ENCODE measurements at places on chromosomes 3 and 15.

DNA sequence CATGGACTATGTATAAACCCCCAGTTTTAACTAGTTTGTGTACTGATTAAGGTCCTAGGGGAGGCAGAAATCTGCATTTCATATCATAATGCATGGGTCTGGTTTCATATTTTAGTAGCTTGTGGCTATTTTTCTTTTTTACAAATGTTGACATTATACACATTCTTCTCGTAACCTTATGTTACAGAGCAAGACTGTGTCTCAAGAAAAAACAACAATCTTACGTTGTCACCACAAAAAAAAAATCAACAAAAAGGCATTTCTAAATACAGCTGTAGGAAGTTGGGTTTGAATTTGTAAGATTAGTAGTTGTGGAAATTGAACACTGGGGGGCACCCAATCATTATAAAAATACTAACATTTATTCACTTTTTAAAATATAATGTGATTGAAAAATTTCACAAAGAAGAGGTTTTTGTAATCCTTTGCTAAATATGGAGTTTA, 17.9 kb downstream of the SERP1 start:
- H3K4me3 ChIP-seq, result no peak overlapping the region
- no peak overlapping the region for H3K27ac ChIP-seq
- H3K36me3 ChIP-seq, result no peaks in the 10 kb centered on the region
- H3K4me1 ChIP-seq, result no peaks in the 10 kb centered on the region
- DNase-seq, result no peak
- H3K27me3 ChIP-seq, result no peaks in the 10 kb centered on the region

DNA sequence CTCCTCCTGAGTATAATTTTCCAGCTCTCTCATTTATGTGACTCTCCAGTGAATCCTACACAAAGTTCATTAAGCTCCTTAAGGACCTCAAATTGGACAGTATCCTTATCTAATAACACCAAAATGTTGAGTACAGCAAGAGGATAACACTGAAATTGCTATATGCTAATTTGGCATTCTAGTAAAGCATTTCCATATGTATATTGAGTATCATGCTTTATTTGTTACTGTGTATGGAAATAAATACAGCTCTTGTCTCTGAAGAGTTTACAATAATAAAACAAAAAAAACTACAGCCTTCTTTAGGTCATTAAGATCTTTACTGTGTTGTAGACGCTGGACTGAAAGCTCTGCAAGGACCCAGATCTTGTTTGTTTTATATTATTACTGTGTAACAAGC, 1341.3 kb downstream of the ROBO1 start:
- no peak for DNase-seq
- no peak overlapping the region for H3K4me3 ChIP-seq
- no peaks in the 10 kb centered on the region for H3K4me1 ChIP-seq
- H3K27me3 ChIP-seq, result no peaks in the 10 kb centered on the region
- no peaks in the 10 kb centered on the region for H3K36me3 ChIP-seq
- no peak overlapping the region for H3K27ac ChIP-seq

- H3K27me3 ChIP-seq, result no peaks in the 10 kb centered on the region
- no peaks in the 10 kb centered on the region for H3K36me3 ChIP-seq
- H3K4me1 ChIP-seq, result peaks cover 7% of the 10 kb centered on the region
- H3K4me3 ChIP-seq, result peak overlapping the region; percentile 98
These were observed 767 bp downstream of the WDR48 start for GRCh38 chr3:39052583-39052982.

DNA sequence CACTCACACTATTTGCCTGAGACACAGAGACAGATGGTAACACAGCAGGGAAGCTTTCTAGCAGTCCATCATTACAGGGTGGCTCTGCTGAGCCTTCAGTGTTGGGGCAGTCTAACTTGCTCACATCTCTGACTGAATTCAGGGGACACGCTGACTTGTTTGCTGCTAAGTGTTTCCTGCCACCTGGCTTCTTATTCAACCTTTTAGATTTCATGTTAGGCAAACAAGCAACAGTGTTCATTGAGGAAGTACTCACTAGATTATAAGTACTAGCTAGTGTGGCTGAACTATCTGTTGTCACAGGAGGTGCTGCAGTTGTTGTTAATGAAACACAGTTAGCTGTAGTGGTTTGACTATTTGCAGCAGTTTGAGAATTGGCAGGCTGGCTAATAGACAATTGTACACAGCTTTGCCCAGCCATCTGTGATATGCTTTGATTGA, 37.3 kb downstream of the USF3 start:
- no peak overlapping the region for H3K4me3 ChIP-seq
- H3K4me1 ChIP-seq, result no peaks in the 10 kb centered on the region
- no peaks in the 10 kb centered on the region for H3K36me3 ChIP-seq

DNA sequence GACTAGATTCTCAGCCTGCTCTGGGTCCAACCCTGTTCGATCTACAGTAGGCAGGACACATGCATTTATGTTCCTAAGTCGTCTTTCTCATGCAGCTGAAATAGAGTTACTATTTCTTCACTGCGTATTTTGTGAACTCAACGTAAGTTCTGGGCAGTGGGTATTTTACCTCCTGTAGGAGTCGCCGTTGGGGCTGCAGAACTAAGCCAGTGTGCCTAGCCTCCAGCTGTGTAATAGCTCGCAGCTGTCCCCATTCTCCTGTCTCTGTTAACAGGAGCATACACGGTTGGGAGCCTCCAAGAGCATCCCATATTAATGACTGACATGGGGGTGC, 58.4 kb upstream of the HRH1 start:
- H3K27ac ChIP-seq, result no peak overlapping the region
- peaks cover 13% of the 10 kb centered on the region for H3K4me1 ChIP-seq
- H3K36me3 ChIP-seq, result no peaks in the 10 kb centered on the region
- no peaks in the 10 kb centered on the region for H3K27me3 ChIP-seq
- no peak for DNase-seq

- no peak overlapping the region for H3K4me3 ChIP-seq
- no peak for DNase-seq
These were observed 239.3 kb downstream of the EPHB1 start for GRCh38 chr3:135034291-135034768.

DNA sequence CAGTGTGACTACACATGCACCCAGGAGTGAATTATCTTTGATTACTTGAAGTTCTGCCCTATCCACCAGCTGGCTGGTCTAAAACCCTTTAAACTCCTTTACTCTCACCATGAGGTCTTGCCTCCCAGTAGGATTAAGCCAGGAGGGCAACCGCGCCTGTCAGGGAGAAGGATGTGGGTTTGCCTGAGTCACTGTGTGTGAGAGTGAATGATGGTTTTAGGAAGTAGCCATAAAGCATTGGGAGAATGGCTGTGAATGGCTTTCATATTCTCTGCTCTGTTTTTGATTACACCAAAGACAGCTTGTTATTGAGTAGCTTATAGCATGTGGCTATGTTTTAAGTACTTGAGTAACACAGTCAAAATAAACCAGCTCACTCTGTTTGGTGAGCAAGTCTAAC, 637.7 kb upstream of the TBL1XR1 start:
- peak overlapping the region; percentile 18 for H3K27ac ChIP-seq
- peaks cover 31% of the 10 kb centered on the region for H3K4me1 ChIP-seq
- H3K4me3 ChIP-seq, result no peak overlapping the region
- H3K36me3 ChIP-seq, result peaks cover 6% of the 10 kb centered on the region
- peak; percentile 25 for DNase-seq

GRCh38 chr15:29134641-29135308, 134.8 kb downstream of the NSMCE3 start:
- no peaks in the 10 kb centered on the region for H3K4me1 ChIP-seq
- H3K27ac ChIP-seq, result no peak overlapping the region
- H3K27me3 ChIP-seq, result peaks cover 24% of the 10 kb centered on the region
- H3K4me3 ChIP-seq, result no peak overlapping the region
- no peak for DNase-seq

DNA sequence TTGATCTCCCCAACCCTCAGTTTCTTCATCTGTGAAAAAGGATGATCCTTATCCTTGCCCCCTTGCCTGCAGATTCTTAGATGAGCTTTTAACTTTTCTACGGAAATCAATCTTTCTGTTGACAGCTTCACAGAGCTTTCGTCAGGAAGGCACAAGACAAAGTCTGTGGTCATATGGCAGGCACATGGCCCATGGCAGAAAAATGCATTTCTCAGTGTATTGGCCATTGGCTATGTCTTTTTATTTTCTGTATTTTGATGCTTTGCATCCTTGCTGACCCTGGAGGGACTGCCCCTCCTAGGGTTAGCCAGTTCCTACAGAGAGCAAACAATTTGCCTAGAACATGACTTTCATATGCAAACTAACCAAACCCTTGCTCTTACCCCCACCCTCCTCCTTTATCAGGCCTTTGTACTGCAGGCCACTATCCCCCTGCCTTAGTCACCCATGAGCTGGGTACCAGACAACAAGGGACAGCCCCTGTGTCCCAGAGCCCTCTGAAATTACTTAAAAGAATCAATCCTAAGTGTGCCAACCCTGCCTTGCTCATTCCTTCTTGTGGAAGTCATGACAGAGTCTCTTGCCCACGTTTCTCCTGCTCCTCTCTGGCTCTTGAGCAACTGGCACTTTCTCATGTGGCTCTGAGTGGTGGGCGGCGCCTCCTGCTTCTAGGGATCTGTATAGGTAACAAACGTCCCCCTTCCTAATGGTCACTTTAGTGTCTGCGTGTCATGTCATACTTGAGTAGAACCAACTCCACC, 24.1 kb upstream of the NOX5 start:
- H3K27me3 ChIP-seq, result no peaks in the 10 kb centered on the region
- no peaks in the 10 kb centered on the region for H3K36me3 ChIP-seq
- no peaks in the 10 kb centered on the region for H3K4me1 ChIP-seq
- DNase-seq, result no peak
- H3K4me3 ChIP-seq, result no peak overlapping the region

GRCh38 chr3:69683082-69683806, 56.0 kb upstream of the MITF start:
- no peak overlapping the region for H3K4me3 ChIP-seq
- H3K27ac ChIP-seq, result no peak overlapping the region
- no peaks in the 10 kb centered on the region for H3K36me3 ChIP-seq

DNA sequence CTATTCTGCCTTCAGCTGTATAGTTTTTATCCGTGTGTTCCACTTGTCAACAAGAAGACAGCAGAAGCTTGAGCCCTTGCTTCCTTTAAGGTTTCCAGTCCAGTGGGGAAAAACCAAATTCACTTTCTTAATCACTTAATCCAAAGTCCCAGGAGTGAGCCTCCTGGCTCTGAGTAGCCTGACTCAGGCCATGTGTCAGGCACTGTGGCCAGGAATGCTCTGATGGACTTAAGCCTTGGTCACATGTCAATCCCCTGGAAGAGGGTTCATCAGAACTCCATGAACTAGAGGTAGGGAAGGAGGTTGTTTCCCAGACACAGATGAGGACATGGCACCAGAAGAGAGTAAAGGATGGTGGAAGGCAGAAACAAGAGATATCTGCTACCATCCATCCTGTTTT, 8.8 kb downstream of the VIPR1 start:
- H3K27ac ChIP-seq, result no peak overlapping the region
- H3K4me1 ChIP-seq, result peaks cover 21% of the 10 kb centered on the region
- no peaks in the 10 kb centered on the region for H3K36me3 ChIP-seq

DNA sequence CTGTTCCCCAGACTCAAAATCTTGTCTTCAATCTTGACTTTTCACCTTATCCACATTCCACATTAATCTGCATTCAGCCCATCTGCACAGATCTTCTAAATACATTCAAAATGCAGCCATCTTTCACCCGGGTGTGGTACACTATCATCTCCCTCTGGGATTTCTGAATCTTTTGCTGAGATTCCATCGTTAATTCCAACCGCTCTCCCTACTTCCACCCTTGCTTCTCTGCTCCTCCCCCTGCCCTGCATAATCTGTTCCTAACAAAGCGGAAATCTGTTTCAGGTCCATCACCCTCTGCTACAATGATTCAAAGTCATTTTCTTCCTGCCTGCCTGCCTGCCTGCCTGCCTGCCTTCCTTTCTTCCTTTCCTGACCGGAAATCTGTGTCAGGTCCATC, 7.9 kb upstream of the GOLGA8B start:
- no peak overlapping the region for H3K4me3 ChIP-seq
- H3K36me3 ChIP-seq, result no peaks in the 10 kb centered on the region
- H3K4me1 ChIP-seq, result no peaks in the 10 kb centered on the region
- H3K27ac ChIP-seq, result no peak overlapping the region

DNA sequence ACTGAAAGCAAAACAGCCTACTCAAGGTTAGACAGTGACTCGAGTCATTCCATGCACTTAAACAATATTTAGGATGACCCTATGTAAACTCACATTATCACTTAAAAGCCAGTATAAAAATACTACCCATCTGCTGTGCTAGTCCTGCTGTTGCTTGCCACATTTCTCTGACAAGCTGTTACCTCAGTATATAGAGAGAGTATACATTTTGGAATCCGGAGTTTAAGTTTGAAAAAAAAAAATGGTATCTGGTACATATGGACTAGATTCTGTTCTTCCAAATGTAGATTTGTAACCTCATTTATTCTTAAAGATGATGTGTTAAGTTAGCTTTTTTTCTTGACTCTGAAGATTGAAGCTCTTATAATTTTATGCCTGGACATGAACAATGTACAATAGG, 503.8 kb upstream of the TPRG1 start:
- no peak overlapping the region for H3K4me3 ChIP-seq
- H3K27me3 ChIP-seq, result no peaks in the 10 kb centered on the region
- H3K27ac ChIP-seq, result no peak overlapping the region
- no peak for DNase-seq
- no peaks in the 10 kb centered on the region for H3K36me3 ChIP-seq

DNA sequence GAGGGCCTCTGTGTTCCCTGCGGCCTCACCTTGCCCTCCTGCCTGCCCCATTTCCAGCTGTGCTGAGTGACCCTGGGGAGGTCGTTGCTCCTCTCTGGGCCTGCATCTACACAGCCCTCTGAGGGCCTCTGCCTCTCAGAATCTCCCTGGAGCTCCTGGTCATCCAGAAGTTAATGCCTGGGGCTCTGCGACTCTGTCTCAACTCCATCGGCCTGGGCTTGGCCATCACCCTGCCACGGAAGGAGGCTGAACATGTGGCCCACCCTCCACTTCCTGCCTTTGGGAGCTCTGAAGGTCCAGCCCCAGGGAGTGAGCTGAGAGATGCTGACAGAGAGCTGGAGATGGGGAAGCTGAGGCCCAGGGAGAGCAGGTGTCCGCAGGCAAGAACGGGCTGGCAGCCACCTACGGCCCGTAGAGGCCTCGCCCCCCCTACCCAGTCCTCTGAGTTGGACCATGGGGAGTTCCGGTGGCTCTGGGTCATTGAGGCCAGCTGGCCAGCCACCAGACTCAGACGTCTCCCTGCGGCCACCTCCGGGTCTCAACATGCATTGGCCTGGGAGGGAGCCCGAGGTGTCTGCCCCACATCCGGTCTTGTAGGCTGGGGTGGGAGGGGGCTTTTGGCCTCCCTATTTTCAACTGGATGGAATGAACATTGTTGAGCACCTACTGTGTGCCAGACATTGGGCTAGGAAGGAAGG, 34.2 kb downstream of the GRIP2 start:
- H3K27ac ChIP-seq, result no peak overlapping the region
- no peak overlapping the region for H3K4me3 ChIP-seq
- H3K4me1 ChIP-seq, result no peaks in the 10 kb centered on the region
- 0 out of 2 replicates have a peak, but pooled peaks cover 5% of the 10 kb centered on the region for H3K27me3 ChIP-seq
- no peaks in the 10 kb centered on the region for H3K36me3 ChIP-seq
- no peak for DNase-seq

- peak; percentile 62 for DNase-seq
- peak overlapping the region; percentile 71 for H3K27ac ChIP-seq
- no peaks in the 10 kb centered on the region for H3K36me3 ChIP-seq
These were observed 70.4 kb downstream of the HES1 start for GRCh38 chr3:194206320-194206719.

GRCh38 chr3:149621218-149622005, 36.4 kb downstream of the WWTR1 start:
- H3K36me3 ChIP-seq, result peaks cover 10% of the 10 kb centered on the region
- no peak for DNase-seq
- peak overlapping the region; percentile 33 for H3K27ac ChIP-seq
- no peak overlapping the region for H3K4me3 ChIP-seq
- peaks cover 12% of the 10 kb centered on the region for H3K4me1 ChIP-seq
